Fibroblast of the aortic adventitia (primary cell): ENCODE measurements at places on chromosomes 6 and 20. TPM values are rescaled to one million over a fixed set of nuclear protein-coding genes. Genes with fewer than 3 reads are reported as not detected.

STMND1 gene
- not detected in 2 replicates for total RNA-seq

CCN6 gene
- total RNA-seq: not detected in 2 replicates

DNA sequence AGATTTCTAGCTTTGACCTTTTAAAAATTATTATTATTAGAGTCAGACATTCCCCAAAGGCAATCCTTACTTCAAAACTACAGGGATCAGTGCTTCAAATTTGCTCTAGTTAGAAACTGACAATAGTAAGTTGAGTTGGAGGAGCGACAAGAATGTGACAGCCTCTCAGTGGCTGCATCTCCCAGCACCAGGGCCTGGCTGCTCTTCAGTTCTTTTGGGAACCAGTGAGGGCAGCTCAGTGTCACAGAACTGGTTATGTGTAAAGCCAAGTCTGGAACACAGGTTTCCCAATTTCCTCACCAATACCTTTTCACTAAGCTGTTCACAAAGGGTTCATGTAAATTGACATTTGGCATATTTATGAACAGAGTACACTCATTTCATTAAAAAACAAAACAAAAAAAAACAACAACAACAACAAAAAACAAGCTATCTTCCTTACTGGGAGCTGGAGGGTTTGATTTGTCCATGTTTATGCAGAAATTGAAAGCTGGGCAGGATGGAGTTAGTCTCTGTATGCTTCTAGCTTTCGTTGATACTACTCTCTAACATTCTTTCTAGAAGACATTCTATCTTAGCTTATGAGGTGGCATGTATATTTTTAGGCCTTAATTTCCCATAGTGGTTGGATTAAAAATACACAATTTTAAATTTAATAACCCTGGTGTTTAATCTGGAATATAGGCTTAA lies 95.0 kb downstream of the SAMD5 start:
- no peak for DNase-seq

- DNase-seq: no peak
These were observed 55.5 kb upstream of the BCLAF1 start for GRCh38 chr6:136345145-136345544.

GRCh38 chr20:44350567-44350966 lies 4.9 kb upstream of the HNF4A start:
- no peak for DNase-seq

- no peak for DNase-seq
These were observed 76.1 kb upstream of the HSF2 start for GRCh38 chr6:122323361-122323760.
